ENCODE measurements at places on chromosomes 12 and 14. TPM values are rescaled to one million over a fixed set of nuclear protein-coding genes. Genes with fewer than 3 reads are reported as not detected.
A peak's percentile ranks its signal among the peaks of the same experiment; 100 is the strongest.

GRCh38 chr14:35296545-35296944 is 4.4 kb downstream of the PSMA6 start:
- peaks cover 6% of the 10 kb centered on the region for H3K36me3 ChIP-seq
- H3K27ac ChIP-seq, result no peak overlapping the region
- no peak overlapping the region for H3K4me3 ChIP-seq
- DNase-seq, result no peak
- peaks cover 9% of the 10 kb centered on the region for H3K4me1 ChIP-seq

DNA sequence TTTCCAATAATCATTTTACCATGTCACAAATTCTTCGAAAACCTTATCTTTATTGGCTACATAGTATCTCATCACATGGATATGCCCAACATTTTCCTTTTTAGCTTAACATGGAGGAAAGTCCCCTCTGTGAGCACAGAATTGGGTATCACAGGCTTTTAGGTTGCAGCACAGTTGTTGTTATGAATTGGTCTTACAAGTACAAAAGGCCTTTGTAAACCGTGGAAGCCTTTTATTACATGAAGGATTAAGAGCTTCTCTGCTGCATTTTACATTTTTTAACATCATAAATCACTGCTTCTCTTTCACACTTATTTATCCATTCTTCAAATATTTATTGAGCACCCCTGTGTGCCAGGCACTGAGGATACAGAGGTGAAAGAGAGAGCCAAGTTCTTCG is 26.2 kb downstream of the UBE3B start:
- H3K27me3 ChIP-seq, result no peaks in the 10 kb centered on the region
- no peak for DNase-seq
- no peak overlapping the region for H3K4me3 ChIP-seq
- no peak overlapping the region for H3K27ac ChIP-seq

The KERA gene
- total RNA-seq, result not detected

The TNFAIP2 gene
- 80.7 TPM for total RNA-seq

DNA sequence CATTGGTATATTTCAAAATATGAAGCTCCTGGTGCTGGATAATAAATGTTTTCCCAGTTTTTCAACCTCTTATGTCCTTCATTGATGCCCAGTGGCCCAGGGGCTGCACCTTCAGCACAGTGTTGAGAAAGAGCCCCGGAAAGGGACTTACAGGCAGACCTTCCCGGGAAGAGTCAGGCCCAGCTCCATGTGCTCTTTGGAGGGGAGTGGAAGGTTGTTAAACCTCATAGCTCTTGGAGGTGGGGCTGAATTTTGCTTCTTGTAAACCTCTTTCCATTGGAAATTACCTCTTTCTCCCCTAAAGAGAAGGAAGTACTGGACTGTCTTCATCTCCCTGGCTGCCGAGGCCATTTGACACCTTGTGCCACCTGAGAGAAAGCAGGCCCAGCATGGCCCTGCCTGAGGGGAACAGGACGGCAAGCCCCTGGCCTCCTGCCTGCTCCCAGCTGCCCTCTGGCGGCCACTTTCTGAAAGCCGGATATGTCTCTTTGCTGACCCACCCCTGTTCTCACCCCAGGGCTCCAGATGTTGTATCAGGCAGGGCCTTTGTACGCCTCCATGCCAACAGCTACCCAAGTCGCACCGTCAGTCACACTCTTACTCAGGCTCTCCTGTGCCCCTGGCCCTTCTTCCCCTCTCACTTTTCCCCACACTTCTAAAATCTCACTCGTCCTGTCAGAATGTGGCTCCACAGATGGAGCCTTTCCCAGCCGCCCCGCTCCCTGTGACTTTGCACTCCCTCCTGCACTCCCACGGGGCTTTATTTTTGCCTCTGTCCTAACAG is 43.0 kb downstream of the EVL start:
- peaks cover 21% of the 10 kb centered on the region for H3K4me1 ChIP-seq
- no peak overlapping the region for H3K4me3 ChIP-seq
- H3K36me3 ChIP-seq, result no peaks in the 10 kb centered on the region
- no peaks in the 10 kb centered on the region for H3K27me3 ChIP-seq

DNA sequence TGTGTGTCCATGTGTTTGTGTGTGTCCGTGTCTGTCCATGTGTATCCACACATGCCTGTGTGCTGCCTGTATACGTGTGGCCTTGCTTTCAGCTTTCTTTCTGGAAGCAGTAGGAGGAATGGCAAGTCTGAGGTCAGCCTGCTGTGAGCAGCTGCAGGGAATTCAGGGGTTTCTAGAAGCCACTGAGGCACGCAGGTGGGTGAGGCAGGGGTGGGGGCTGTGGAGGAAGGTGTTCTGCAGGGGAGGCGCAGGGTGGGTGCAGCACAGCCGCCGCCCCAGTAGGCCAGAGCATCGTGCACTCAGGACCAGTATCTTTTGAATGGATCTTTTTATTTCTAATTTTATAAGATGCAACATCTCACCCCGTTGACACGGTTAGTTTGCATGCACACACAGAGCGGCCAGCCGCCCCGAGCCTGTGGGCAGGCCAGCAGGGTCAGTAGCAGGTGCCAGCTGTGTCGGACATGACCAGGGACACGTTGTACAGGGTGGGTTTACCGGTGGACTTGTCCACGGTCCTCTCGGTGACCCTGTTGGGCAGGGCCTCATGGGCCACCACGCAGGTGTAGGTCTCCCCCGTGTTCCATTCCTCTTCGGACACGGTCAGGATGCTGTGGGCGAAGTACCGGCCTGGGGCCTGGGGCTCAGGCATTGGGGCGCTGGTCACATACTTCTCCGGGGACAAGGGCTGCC is 327.7 kb downstream of the TMEM121 start:
- H3K4me3 ChIP-seq, result no peak overlapping the region
- DNase-seq, result no peak
- no peaks in the 10 kb centered on the region for H3K36me3 ChIP-seq
- no peak overlapping the region for H3K27ac ChIP-seq
- H3K4me1 ChIP-seq, result no peaks in the 10 kb centered on the region

The LRP1-AS gene
- not detected for total RNA-seq

DNA sequence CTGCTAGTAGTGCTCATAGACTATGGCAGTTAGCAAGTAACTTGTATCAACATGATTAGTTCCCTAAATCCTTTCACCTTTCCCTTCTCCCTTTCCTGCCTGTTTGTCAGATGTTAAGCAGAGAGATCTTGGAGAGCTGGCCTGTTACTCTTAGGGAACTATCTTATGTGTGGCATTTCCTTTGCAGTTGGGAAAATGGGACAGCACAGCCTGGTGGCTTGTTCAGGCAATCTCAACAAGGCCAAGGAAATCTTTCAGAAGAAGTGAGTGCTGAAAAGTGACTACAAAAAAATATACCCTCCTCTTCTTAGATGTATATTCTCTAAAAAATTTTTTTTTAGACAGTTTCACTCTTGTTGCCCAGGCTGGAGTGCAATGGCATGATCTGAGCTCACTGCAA is 7.4 kb downstream of the PARP2 start:
- peaks cover 6% of the 10 kb centered on the region for H3K4me1 ChIP-seq
- H3K27me3 ChIP-seq, result no peaks in the 10 kb centered on the region
- H3K4me3 ChIP-seq, result no peak overlapping the region

The LRRC10 gene
- total RNA-seq, result not detected

- no peak for DNase-seq
- H3K27me3 ChIP-seq, result no peaks in the 10 kb centered on the region
Measured at GRCh38 chr14:95237121-95237957, 80.0 kb upstream of the DICER1 start.

- H3K27me3 ChIP-seq, result no peaks in the 10 kb centered on the region
- no peak overlapping the region for H3K27ac ChIP-seq
- no peak for DNase-seq
- H3K4me1 ChIP-seq, result no peaks in the 10 kb centered on the region
Measured at GRCh38 chr14:53126731-53127130, 26.4 kb downstream of the DDHD1 start.

DNA sequence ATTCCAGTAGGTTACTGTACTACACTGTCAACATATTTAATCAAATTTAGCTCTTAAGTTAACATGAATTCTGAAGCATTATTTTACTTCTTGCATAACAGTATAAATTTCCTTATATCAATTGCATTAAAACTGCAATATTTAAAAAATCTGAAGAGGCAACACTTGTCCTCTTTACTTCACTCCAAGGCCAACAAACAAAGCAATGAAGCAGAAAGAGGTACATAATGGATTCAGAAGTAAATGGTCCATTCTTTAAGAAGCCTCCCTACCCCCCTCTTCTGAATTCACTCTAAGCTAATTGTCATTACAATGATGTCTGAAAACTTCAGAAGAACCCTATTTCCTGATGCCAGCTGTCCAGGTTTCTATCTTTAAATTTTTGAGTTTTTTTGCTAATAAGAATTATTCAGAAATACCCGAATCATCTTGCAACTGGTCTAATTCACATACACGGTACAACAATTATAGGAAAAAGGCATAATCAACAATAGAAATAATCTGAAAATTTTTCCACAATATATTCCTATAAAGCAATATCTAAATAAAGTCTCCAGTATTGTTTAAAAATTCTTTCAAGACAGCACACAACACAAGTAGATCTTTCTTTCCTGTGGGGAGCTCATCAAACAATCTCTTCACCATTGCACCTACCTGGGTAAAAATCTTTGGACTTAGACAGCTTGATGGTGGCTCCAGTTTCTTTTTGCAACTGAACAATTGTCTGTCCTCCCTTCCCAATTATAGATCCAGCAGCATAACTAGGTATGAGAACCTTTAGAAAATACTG is 2.9 kb downstream of the NOVA1 start:
- no peaks in the 10 kb centered on the region for H3K4me1 ChIP-seq
- DNase-seq, result no peak
- H3K27ac ChIP-seq, result no peak overlapping the region
- H3K27me3 ChIP-seq, result peaks cover 48% of the 10 kb centered on the region
- no peaks in the 10 kb centered on the region for H3K36me3 ChIP-seq

DNA sequence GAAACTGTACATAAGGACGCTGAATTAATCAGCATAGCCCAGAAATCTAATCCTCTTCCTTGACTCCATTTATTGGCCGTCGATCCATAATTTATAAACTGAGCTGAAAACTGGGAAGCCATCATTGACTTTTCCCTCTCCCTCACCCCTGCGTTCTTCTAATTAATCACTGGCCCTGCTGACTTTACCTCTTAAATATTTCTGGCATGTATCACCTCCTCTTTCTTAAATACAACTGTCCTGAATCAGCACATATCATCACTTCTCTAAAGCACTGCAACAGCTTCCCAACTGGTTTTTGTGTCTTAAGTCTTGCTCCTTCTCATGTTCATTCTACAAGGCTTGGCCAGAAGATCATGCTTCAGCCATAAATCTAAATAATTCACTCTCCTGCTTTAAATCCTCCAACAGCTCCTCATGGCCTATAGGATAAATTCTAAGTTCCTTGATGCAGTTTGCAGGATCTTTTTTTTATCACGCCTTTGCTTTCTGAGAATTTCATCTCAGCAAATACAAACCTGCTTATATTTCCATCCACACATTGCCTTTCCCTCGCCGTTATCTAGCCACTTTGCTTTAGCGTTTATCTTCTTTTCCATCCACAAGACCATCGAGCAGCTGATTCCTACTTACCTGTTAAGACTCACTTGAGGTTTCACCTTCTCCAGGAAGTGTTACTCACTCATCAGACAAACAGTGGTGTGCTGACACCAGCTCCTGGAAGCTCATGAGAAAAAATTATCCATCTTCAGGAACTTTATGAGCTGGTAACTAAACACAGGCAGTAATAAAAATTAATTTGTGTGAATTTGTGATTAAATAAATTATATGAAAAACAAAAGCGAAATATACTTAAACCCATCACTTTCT is 295.6 kb upstream of the FLRT2 start:
- H3K4me1 ChIP-seq, result 0 out of 2 replicates have a peak, but pooled peaks cover 9% of the 10 kb centered on the region
- H3K4me3 ChIP-seq, result 0 out of 2 replicates have a peak overlapping the region, but pooled peaks have one; percentile 19
- DNase-seq, result peak; percentile 44
- H3K27ac ChIP-seq, result peak overlapping the region; percentile 67
- H3K27me3 ChIP-seq, result no peaks in the 10 kb centered on the region

The TAS2R9 gene
- not detected for total RNA-seq

- H3K27me3 ChIP-seq, result peaks cover 42% of the 10 kb centered on the region
- H3K36me3 ChIP-seq, result no peaks in the 10 kb centered on the region
- DNase-seq, result no peak
- H3K4me3 ChIP-seq, result no peak overlapping the region
- H3K4me1 ChIP-seq, result no peaks in the 10 kb centered on the region
Measured at GRCh38 chr12:115823635-115824034, 453.9 kb downstream of the MED13L start.

The CCDC175 gene
- not detected for total RNA-seq

The CRACR2A gene
- total RNA-seq, result not detected

The GPX2 gene
- 4.3 TPM for total RNA-seq

DNA sequence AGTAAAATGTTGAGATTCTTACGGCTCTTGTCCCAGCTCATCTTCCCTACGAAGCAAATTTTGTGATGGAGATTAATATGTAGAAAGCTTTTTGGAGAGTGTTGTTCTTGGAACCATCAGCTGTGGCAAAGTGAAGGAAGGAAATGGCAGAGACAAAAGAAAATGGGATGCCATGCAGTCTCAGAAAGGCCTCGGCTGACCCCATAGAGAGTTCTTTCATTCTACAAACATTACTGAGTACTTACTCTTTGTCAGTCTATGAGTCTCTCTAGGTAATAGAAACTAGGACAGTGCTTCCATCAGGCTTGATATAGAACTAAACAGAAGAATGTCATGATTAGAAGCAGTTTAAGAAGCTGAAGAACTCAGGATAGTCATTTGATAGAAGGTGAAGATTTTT is 134.1 kb downstream of the PLEKHA5 start:
- H3K4me1 ChIP-seq, result no peaks in the 10 kb centered on the region
- H3K4me3 ChIP-seq, result no peak overlapping the region
- no peak for DNase-seq
- H3K27ac ChIP-seq, result no peak overlapping the region
- H3K36me3 ChIP-seq, result no peaks in the 10 kb centered on the region

DNA sequence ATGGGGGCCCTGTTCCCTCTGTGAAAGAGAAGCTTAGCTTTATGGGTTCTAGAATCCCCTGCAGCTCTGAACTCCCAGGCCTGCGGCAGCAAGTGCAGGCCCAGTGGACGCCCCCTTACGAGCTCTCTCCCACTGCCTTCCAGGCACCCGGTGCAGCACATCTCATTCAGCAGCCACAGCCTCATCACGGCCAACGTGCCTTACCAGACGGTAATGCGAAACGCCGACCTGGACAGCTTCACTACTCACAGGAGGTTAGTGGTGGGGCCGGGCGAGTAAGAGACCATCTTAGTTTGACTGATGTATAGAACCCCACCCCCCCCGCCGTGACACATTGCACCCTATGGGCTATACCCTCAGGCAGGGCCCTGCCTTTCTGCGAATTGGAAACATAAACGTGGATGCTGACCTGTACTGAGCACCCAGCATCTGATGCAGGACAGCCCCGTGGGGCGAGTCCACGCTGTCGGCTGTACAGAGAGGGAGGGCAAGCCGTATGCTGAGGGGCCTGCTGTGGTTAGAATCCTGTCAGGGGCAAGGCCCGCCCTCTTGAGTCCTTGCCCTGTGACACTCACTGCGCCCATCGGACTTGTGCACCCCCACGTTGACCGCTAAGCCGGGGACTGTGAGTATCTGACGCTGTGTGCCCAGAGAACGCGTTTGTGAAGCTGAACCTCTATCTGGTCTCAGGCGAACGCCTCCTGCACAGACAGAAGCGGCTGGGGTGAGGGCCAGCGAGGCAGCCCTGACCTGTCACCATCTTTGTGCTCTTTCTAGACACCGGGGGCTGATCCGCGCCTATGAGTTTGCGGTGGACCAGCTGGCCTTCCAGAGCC is 71.7 kb downstream of the TESC start:
- H3K36me3 ChIP-seq, result peaks cover 17% of the 10 kb centered on the region
- H3K4me3 ChIP-seq, result no peak overlapping the region
- H3K27ac ChIP-seq, result no peak overlapping the region
- H3K27me3 ChIP-seq, result no peaks in the 10 kb centered on the region

Measured in PC-3 (cell line).